CD8-positive, alpha-beta memory T cell (primary cell): ENCODE measurements at places on chromosomes 1 and 21. TPM values are rescaled to one million over a fixed set of nuclear protein-coding genes. Genes with fewer than 3 reads are reported as not detected.

- no peak for DNase-seq
These were observed 24.9 kb downstream of the CHML start for GRCh38 chr1:241615043-241615974.

DNA sequence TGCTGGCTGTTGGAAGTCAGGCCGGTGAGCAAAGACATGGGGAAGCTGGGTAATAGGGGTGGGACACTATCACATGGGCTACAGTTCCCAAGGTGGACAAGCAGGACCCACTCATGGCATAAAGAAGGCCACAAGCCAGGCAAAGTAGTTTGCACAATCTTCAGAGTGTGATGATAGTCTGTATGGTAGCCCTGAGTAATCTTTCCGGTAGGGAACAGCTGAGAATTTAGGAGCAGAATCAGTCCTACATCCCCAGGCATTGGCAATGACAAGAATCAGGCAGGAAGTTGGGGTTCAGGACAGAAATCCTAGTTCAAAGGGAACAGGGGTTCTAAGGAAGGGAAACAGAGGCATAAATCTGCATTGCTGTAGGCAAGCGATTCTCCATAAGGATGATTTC, 23.9 kb upstream of the SPATA6 start:
- no peak for DNase-seq

- DNase-seq = no peak
These were observed 421.9 kb downstream of the DISC1 start for GRCh38 chr1:232048481-232048880.

DNA sequence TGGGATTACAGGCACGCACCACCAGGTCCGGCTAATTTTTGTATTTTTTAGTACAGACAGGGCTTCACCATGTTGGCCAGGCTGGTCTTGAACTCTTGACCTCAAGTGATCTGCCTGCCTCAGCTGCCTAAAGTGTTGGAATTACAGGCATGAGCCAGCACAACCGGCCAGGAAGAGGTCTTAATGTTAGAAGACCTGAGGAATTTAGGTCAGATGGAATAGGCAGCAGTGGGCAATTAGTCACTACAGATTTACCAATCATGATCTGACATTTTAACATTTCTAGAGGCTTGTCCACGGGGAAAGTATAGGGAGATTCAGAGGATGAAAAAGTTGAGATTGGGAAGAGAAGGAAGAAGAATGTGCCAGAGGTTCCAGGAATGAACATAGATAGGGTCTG, 8.9 kb upstream of the APP start:
- DNase-seq = no peak

Gene UBXN10
- 0.38 TPM for total RNA-seq

Gene TFF2
- total RNA-seq = not detected

Gene E2F2
- 19.6 TPM for total RNA-seq
